ENCODE measurements at places on chromosomes 2 and 18. TPM values are rescaled to one million over a fixed set of nuclear protein-coding genes. Genes with fewer than 3 reads are reported as not detected.

Gene SRBD1
- total RNA-seq: 57.9 TPM

Gene NEU2
- total RNA-seq: not detected

Gene HOXD3
- 4.2 TPM for total RNA-seq

Gene ITPRID2
- total RNA-seq: 43.3 TPM

Gene ANKRD36B
- 43.3 TPM for total RNA-seq

Gene SCN1A
- under 0.01 TPM for total RNA-seq

Gene PRKAG3
- 9.9 TPM for total RNA-seq

Gene DSEL
- total RNA-seq: 15.7 TPM

Gene TBR1
- total RNA-seq: not detected

Gene PRR30
- not detected for total RNA-seq

Gene IGFBP2
- total RNA-seq: 99.7 TPM

Gene IL37
- not detected for total RNA-seq

Gene ATP9B
- 83.0 TPM for total RNA-seq

Gene ANO7
- total RNA-seq: not detected

Gene SLC5A7
- total RNA-seq: under 0.01 TPM

Gene MALL
- 8.9 TPM for total RNA-seq

Gene RAB27B
- 1.0 TPM for total RNA-seq

Gene SERPINB3
- total RNA-seq: not detected

Gene ALK
- 0.52 TPM for total RNA-seq

Gene CLEC4F
- not detected for total RNA-seq

Gene VWA3B
- not detected for total RNA-seq

Gene ANKRD29
- 3.7 TPM for total RNA-seq

Gene LHCGR
- 4.2 TPM for total RNA-seq

Gene SERPINB12
- total RNA-seq: not detected

Gene MRPS5
- 36.5 TPM for total RNA-seq

Gene CXCR2
- under 0.01 TPM for total RNA-seq

Gene RAD51AP2
- not detected for total RNA-seq

Gene GALNT14
- 2.1 TPM for total RNA-seq

Gene EFHD1
- total RNA-seq: 2.1 TPM

Gene REG1B
- total RNA-seq: not detected

Gene PHLPP1
- 11.5 TPM for total RNA-seq

Gene GDF7
- total RNA-seq: 0.52 TPM

Gene TUBB8B
- total RNA-seq: not detected

Gene KCNIP3
- total RNA-seq: 2.1 TPM

Gene HOXD8
- 18.8 TPM for total RNA-seq

Gene REG3A
- not detected for total RNA-seq

Gene UGT1A5
- total RNA-seq: not detected

Gene RGPD3
- total RNA-seq: 0.52 TPM

Gene PTPN4
- total RNA-seq: 37.1 TPM

Gene CHRND
- total RNA-seq: 32.9 TPM

Gene MITD1
- total RNA-seq: 11.5 TPM

Gene CFC1
- not detected for total RNA-seq

Gene RUFY4
- total RNA-seq: not detected

Gene POTEJ
- not detected for total RNA-seq

Gene PDE1A
- 9.9 TPM for total RNA-seq

Gene MC2R
- total RNA-seq: not detected

Gene ZSCAN30
- total RNA-seq: 8.9 TPM

Gene GPR35
- total RNA-seq: 1.0 TPM

Data from skeletal muscle tissue (tissue), 5 donors.